ENCODE measurements at places on chromosomes 6 and 20. TPM values are rescaled to one million over a fixed set of nuclear protein-coding genes. Genes with fewer than 3 reads are reported as not detected.

REM1 gene
- total RNA-seq: not detected

ECT2L gene
- not detected for total RNA-seq

SPDEF gene
- total RNA-seq: not detected

RPS21 gene
- 226 TPM for total RNA-seq

EGFL8 gene
- 1.3 TPM for total RNA-seq

UNC93A gene
- total RNA-seq: not detected

DACT2 gene
- total RNA-seq: not detected

RAMACL gene
- total RNA-seq: 6.6 TPM

MEI4 gene
- not detected for total RNA-seq

LAMA5 gene
- total RNA-seq: 127 TPM

GTSF1L gene
- total RNA-seq: not detected

KIF6 gene
- total RNA-seq: not detected

IL17F gene
- total RNA-seq: not detected

MAPK13 gene
- total RNA-seq: 5.6 TPM

SMOC2 gene
- not detected for total RNA-seq

EYA2 gene
- total RNA-seq: not detected

ETV7 gene
- total RNA-seq: 0.09 TPM

ULBP3 gene
- total RNA-seq: 14.9 TPM

SOBP gene
- total RNA-seq: 1.0 TPM

GMDS gene
- 21.1 TPM for total RNA-seq

F13A1 gene
- not detected for total RNA-seq

LY6G6D gene
- total RNA-seq: not detected

SUMO4 gene
- 1.3 TPM for total RNA-seq

SPTLC3 gene
- 1.4 TPM for total RNA-seq

SYNCRIP gene
- 160 TPM for total RNA-seq

PRIM2 gene
- 16.2 TPM for total RNA-seq

TCP11 gene
- total RNA-seq: 0.28 TPM

BPIFB4 gene
- not detected for total RNA-seq

FNDC11 gene
- 2.4 TPM for total RNA-seq

GSTA2 gene
- total RNA-seq: not detected

OPN5 gene
- total RNA-seq: not detected

LHFPL5 gene
- not detected for total RNA-seq

SOX18 gene
- total RNA-seq: 123 TPM

DOP1A gene
- total RNA-seq: 22.3 TPM

MUC22 gene
- not detected for total RNA-seq

MRAP2 gene
- total RNA-seq: 3.1 TPM

KHDC1 gene
- 0.09 TPM for total RNA-seq

SMPDL3A gene
- total RNA-seq: 6.3 TPM

TFAP2C gene
- not detected for total RNA-seq
